Activated T-cell treated with anti-CD3 and anti-CD28 coated beads for 48 hours (primary cell): ENCODE measurements at places on chromosomes 1 and 21.

DNA sequence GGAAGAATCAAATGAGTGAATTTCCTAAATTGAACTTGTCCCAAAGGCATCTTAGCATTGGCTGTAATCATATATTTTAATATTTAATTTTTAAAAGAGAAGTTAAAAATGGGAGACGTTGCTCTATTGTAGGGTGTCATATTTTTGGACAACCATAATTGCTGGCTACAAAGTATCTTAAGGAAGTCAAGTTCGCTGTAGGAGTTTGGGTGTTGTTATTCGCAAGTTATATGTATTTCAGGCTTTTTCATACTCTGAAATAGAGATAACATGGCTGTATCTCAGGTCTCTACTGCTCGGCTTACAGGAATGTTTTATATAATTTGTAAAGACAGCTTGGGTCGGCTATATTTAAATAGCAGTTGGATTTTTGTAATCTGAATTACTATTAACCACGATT, 852 bp downstream of the TMEM50A start:
- DNase-seq: no peak

DNA sequence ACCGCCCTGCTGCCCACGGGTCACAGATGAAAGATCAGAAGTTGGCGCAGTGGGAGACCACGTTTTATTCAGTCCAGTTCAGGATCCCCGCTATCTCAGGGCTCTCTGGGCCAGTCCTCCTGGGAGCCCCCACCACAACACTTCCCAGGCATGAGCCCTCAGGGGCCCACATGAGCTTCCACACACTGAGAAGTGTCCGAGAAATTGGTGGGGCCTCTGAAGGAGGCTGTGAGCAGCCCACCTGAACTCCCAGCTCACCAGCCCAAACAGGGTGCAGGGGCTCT, 12.1 kb downstream of the TRIM46 start:
- no peak for DNase-seq

DNA sequence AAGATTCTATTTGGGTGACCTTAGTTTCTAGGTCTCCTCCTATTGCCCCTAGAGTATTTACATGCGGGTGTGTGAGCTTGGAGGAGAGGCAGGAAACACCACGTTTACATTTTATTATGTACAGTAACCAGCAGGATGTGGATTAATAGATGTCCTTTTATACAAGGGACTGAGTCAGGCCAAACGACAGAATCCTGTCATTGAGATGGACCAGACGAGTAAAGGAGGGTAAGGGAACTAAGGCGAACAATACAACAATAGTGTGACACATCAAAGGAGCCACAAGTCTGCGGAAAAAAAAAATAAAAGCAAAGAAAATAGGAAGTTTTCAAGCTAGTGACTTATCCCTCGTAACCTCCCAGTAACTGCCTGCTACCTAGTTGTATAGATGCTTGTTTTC, 151.1 kb downstream of the GABPA start:
- no peak for DNase-seq

DNA sequence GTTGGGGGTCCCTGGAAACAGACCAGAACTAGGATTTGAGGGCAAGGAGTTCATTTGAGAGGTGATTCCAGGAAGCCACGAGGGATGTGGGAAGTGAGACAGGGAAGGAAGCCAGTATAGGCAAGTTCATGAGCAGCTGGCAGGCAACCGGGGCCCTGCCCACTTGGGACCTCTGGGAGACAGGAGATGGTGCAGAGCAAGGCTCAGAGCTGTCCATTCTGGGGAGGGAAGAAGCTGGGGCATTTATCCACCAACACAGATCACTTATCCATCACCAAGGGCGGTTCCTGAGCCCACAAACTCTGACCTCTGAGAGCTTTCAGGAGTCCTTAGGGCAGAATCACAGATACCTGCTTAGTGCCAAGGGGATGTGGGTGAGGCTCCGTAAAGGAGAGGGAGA, 16.8 kb downstream of the EDN2 start:
- DNase-seq: no peak

- no peak for DNase-seq
These were observed 102.4 kb upstream of the IGSF21 start for GRCh38 chr1:18005238-18005637.

GRCh38 chr21:42735944-42736343, 82.5 kb downstream of the PDE9A start:
- DNase-seq: no peak

DNA sequence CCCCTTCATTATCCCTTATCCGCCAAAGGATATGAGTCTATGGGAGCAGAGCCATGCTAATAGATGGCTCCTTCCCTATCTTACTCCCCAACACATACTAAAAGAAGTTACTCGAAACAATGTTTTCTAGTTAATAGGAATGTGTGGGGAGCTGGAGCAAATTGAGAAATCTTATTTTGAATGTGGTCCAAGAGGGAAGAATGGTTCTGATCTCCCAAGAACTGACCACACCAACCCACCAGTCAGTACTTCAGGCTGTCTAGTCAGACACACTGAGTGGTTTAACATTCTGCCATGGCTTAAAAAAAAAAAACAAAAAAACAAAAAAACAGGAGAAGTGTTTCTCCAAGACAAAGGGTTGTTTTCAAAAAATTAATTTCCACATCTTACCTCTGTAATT, 31.5 kb upstream of the DNASE2B start:
- no peak for DNase-seq

DNA sequence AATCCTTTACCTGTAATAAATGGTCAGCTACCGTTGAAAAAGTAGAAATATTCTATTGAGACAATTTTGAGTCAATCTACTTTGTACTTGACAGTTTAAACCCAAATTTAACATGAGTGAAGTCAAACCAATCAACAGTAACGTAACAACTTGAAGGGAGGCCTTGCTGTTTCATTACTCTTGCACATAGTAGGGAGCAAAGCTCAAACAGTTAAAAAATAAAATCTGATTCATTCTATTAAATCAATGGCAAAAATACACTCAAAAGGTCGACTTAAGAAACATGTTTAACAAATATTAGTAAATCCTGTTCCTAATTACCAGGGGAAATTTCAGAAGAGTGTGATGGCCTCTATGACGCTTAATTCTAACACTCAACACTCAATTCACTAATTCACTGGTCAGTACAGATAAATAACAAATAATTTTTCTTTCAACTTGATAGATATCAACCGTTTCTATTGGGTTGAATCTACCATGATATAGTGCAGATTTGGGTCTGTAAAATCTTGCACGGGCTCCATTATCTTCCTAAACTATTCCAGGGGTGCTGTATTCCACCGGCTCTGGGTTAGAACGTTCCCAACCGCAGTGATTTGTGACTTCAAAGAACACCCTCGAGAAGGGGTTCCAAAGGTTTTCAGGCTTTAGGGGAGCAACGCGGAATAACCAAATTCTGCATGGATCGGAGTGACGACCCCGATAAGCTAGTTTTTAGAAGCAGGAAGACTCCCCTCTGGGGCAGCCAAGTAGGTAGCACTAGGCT, 1.4 kb downstream of the TARBP1 start:
- no peak for DNase-seq

GRCh38 chr1:1435106-1435903, at the start of gene VWA1:
VWA1 (plus strand) TSS chr1:1435690; CDS start chr1:1435749, 59 bp downstream.
- peak; percentile 76 for DNase-seq

- no peak for DNase-seq
These were observed 496.9 kb upstream of the CAMK1G start for GRCh38 chr1:209086486-209087192.

GRCh38 chr1:160576390-160576789, 2.9 kb downstream of the CD84 start:
- DNase-seq: no peak

GRCh38 chr21:16059981-16060380, 330.2 kb downstream of the USP25 start:
- no peak for DNase-seq

- DNase-seq: peak; percentile 78
These were observed at the start of gene UHMK1 for GRCh38 chr1:162497723-162498495. UHMK1 (plus strand) TSS chr1:162497818; CDS start chr1:162498001, 183 bp downstream.

GRCh38 chr1:203516184-203516583, 22.2 kb downstream of the OPTC start:
- no peak for DNase-seq

DNA sequence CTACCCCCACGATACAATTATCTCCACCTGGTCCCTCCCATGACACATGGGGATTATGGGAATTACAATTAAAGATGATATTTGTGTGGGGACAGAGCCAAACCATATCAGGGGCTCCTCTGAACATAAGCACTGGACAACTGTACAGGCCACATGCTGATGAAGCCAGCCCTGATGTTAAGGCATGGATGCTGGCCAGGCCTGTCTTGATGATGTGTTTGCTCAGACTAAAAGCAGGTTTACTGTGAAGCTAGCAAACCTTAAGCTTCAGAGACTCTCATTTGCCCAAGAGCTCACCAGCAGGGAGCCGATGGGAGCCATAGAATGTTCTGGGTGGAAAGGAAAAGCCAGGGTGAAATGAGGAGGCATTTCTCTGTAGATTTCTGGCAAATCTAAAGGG, 135.3 kb upstream of the KCNK1 start:
- no peak for DNase-seq

GRCh38 chr1:150763018-150763417, 2.6 kb downstream of the CTSS start:
- no peak for DNase-seq

GRCh38 chr1:160261556-160261892, 825 bp downstream of the DCAF8 start:
- DNase-seq: peak; percentile 47

DNA sequence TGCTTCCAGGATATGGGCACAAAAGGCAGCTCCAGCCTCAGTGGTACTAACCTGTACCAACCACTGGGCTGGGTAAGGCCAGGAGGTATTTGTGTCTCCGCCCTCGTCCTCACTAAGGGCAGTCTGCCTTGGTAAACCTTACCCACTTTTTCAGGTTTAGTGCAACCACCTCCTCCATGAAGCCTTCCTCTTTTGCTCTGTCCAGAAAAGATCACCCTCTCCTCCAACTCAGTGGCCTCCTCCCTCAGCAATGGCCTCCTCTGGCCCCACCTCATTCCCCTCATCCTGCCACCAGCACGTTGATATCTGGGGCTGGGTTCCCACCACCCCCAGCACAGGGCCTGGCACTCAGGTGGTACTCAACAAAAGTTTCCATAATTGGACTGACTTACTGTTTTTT, 161.5 kb downstream of the GRIK3 start:
- no peak for DNase-seq

DNA sequence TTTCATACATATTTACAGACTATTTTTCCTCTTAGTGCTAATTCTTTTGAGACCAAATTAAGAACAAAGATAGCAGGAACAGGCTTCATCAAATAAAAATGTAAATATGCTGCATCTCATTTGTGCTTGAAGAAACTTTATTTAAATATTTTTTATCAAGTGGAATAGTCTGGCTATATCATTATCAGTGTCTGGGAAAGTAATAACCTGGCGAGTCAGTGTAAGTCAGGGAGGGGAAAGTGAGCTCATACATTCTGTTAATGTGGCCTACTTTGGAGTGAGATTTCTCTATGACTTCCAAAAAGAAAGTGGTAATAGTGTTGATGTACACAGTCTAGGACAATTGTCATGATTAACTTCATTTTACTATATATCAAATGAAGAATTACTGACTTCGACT, 1045.1 kb downstream of the ADGRL2 start:
- no peak for DNase-seq

DNA sequence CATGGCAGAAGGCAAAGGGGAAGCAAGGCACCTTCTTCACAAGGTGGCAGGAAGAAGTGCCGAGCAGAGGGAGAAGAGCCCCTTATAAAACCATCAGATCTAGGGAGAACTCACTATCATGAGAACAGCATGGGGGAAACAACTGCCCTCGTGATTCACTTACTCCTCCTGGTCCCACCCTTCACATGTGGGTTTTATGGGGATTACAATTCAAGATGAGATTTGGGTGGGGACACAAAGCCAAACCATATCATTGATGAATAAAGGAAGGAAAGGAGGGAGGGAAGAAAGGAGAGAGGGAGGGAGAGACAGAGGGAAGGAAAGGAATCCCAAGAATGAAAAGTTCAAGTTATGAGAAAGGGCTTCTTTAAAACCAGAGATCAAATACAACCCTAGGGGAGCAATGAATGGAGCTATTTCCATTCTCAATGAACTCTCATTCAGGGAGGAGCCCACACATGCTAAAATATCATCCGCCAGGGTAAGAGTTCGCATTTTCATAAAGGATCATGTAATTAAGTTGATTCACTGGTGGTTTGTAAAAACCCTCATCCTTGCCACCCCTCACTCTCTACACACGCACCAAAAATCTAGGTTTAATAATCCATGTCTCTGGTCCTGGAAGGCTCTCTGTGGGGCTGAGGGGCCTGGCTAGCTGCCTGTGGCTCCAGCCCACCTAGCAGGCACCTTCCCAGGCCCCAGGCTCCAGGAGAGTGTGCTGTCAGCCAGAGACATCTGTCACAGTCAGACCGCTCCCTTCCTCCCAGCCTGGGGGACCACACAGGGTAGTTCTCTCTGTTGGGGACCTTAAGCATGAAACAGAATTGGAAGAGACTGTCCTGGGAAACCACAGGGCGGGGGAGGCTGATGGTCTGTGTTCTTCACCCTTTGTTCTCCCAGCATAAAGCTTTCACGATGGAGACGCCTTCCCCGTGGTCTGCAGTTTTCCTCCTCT, 94.0 kb downstream of the CCDC185 start:
- DNase-seq: no peak

DNA sequence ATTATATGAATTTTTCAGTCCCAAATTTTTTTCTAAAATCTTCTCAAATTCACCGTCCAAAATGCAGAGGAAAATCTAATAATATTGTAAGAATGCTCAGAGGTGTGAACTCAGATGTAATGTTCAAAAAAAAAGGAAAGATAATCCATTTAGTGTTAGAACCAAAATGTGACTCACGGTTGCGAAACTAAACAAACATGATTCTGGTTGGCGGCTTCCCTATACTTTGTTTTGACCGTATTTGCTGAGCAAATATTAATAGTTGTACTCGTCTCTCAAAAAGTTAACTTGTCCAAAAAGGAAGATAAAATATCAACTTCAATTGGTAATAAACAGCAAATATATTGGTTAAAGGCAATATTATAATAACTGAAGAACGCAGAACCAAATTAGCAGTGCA, 34.4 kb downstream of the ZSWIM5 start:
- DNase-seq: no peak

- no peak for DNase-seq
These were observed 26.8 kb upstream of the UBE2U start for GRCh38 chr1:64176659-64177058.
